ENCODE measurements at places on chromosomes 12 and 14. TPM values are rescaled to one million over a fixed set of nuclear protein-coding genes. Genes with fewer than 3 reads are reported as not detected.

GRCh38 chr12:84016956-84017355 is 895.6 kb downstream of the SLC6A15 start:
- DNase-seq = no peak
- no peaks in the 10 kb centered on the region for H3K36me3 ChIP-seq
- no peak overlapping the region for H3K4me3 ChIP-seq
- no peaks in the 10 kb centered on the region for H3K4me1 ChIP-seq
- no peak overlapping the region for H3K27ac ChIP-seq
- H3K27me3 ChIP-seq = no peaks in the 10 kb centered on the region

DNA sequence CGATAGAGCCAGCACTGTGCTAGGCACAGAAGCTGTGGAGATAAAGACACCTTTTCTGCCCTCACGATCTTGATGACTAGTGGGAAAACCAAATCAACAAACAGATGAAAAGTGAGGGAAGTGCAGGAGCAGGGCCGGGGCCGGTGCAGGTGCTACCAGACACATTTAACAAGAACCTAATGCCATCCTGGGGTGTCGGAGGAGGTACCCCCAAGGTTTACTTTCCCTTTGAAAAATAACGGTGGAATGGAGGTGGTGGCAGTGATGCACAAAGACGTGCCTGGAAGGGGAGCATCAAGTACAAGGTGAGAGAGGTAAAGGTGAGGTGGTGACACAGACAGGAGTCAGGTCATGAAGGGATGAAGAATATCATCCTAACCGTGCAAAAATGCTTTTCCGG is 22.1 kb downstream of the SLC6A13 start:
- no peaks in the 10 kb centered on the region for H3K36me3 ChIP-seq
- H3K27me3 ChIP-seq = no peaks in the 10 kb centered on the region
- no peaks in the 10 kb centered on the region for H3K4me1 ChIP-seq

DNA sequence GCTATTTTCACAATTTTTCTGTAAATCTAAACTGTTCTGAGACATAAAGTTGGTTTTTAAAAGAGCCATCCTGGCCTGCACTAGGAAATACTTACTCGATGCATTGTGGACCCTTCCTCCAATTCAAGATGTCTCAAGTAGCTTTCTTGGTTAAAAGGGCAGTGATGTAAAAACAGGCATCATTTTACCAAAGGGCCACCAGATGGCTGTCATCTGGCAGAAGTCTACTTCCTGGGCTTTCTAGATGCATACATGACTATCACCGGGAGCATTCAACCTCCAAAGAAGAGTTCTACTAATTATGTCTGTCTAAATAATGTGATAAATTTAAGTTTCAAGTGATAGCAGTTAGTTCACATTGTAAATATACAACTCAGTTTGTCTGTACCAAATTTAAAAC is 96.8 kb upstream of the FRMD6 start:
- H3K27ac ChIP-seq = no peak overlapping the region
- H3K4me3 ChIP-seq = no peak overlapping the region
- H3K4me1 ChIP-seq = no peaks in the 10 kb centered on the region
- no peaks in the 10 kb centered on the region for H3K36me3 ChIP-seq
- DNase-seq = no peak

NABP2 gene
- 11.9 TPM for total RNA-seq

GRCh38 chr14:27863166-27863565 is 903.4 kb upstream of the FOXG1 start:
- no peak overlapping the region for H3K4me3 ChIP-seq
- no peaks in the 10 kb centered on the region for H3K4me1 ChIP-seq

SYT10 gene
- total RNA-seq = not detected

DEGS2 gene
- total RNA-seq = 7.3 TPM

DNA sequence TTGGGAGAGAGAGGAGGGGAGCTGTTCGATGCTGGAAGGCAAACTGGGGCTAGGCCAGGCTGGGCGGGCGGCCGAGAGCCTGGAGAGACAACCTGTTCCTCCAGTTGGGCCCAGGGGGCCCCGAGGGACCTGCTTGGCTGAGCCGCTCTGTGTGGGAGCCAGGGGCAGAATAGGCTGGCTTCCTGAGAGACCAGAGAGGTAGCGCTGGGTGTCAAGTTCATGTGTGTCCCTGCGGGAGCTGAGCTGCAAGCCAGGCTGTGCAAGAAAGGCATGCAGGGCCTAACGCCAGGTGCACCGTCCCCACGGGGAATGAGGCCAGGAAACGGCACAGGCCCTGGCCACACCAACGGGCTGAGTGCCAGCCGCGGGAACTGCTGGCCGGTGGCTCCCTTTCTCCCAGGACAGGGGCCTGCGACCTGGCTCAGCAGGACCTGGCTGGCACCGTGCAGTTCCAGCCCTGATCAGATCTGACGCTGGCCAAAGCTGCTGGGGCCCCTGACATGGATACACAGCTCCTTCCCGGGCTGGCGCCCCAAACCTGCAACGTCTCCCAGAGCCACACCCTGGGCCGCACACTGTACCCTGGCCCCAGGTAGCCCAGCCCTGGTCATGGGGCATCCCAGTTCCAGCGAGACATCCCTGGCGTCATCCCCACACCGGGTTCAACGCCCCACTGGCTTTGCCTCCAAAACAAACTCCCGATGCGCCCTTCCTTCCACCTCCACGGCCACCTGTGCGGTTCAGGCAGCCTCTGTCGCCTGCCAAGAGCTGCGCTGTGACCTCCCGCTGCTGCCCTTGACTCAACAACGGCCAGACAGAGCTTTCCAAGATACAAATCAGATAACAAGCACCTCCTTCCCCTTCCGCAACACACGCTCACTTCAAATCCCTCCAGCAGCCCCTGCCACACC is 65.0 kb downstream of the RFLNA start:
- DNase-seq = peak; percentile 95
- H3K4me1 ChIP-seq = peaks cover 66% of the 10 kb centered on the region
- H3K27ac ChIP-seq = peak overlapping the region; percentile 85
- H3K27me3 ChIP-seq = no peaks in the 10 kb centered on the region

DNA sequence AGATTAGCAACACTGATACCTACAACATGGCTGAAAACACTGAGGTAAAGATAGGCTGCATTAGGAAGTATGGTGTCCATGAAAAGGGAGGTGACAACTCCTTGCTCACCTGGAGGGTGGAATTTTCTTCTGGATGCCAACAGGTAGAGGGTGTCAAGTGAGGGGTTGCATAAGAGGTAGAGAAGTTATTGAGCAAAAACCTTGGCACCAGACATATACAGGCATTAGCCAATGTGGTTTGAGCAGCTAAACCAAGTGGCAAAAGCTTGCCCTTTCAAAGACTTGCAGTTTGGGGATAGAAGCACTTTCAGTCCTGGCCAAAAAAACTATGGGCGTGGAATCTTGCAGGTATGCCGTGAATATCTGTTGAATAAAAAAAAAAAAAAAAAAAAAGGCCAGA is 3.8 kb downstream of the RITA1 start:
- no peak overlapping the region for H3K4me3 ChIP-seq
- no peak for DNase-seq
- no peaks in the 10 kb centered on the region for H3K27me3 ChIP-seq
- no peaks in the 10 kb centered on the region for H3K36me3 ChIP-seq
- peaks cover 26% of the 10 kb centered on the region for H3K4me1 ChIP-seq
- H3K27ac ChIP-seq = no peak overlapping the region

GRCh38 chr12:12032260-12032791 is 38.4 kb upstream of the BCL2L14 start:
- DNase-seq = no peak
- peak overlapping the region; percentile 76 for H3K27ac ChIP-seq
- peaks cover 6% of the 10 kb centered on the region for H3K4me1 ChIP-seq
- H3K27me3 ChIP-seq = no peaks in the 10 kb centered on the region

GRCh38 chr12:73863546-73863945 is 674.1 kb upstream of the ATXN7L3B start:
- H3K4me1 ChIP-seq = no peaks in the 10 kb centered on the region
- H3K4me3 ChIP-seq = no peak overlapping the region
- H3K36me3 ChIP-seq = no peaks in the 10 kb centered on the region
- H3K27me3 ChIP-seq = no peaks in the 10 kb centered on the region
- DNase-seq = no peak

DNA sequence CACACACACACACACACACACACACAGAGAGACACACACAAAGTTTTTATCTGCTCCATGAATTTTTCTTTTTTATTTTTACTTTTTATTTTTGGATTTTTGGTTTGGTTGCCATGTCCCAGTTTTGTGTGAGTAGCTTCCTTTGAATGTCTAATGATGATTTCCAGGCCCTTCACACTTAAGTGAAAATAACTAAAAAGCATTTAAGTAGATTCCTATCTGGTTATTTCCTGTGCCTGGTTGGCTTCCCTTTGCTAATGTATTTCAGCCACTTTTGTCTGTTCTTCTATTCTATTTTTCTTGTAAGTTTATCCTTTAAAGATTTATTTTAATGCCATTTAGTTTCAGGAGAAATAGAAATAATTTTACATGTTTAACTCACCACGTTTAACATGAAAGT is 755.4 kb downstream of the SLC6A15 start:
- H3K27me3 ChIP-seq = no peaks in the 10 kb centered on the region
- H3K4me3 ChIP-seq = no peak overlapping the region
- DNase-seq = no peak
- H3K27ac ChIP-seq = no peak overlapping the region

GLIPR1L2 gene
- total RNA-seq = not detected

DNA sequence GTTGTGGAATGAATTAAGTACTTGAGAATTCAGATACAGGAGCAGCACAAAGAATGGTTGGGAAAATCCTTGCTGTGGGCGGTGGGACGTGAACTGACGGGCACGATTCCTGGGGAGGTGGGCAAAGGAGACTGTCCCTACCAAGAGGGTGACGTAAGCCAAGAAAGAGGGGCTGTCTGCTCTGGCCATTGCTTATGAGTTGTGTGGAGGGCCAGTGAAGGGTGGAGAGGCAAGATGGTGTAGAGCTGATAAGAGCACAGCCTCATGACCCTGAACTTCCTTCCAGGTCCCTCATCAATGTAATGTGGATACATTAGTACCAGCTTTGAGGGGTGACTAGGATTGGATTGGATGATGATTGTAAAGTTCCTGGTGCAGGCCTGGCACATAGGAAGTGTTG is 50.2 kb downstream of the WDR20 start:
- no peak for DNase-seq
- H3K36me3 ChIP-seq = no peaks in the 10 kb centered on the region
- H3K4me3 ChIP-seq = no peak overlapping the region
- no peak overlapping the region for H3K27ac ChIP-seq
- H3K4me1 ChIP-seq = peaks cover 53% of the 10 kb centered on the region

- H3K27ac ChIP-seq = no peak overlapping the region
- peaks cover 21% of the 10 kb centered on the region for H3K4me1 ChIP-seq
- no peak for DNase-seq
- H3K36me3 ChIP-seq = no peaks in the 10 kb centered on the region
- H3K27me3 ChIP-seq = no peaks in the 10 kb centered on the region
Measured at GRCh38 chr12:130955238-130955816, 1.6 kb downstream of the ADGRD1 start.

- no peak for DNase-seq
- H3K4me1 ChIP-seq = no peaks in the 10 kb centered on the region
- no peaks in the 10 kb centered on the region for H3K27me3 ChIP-seq
- H3K27ac ChIP-seq = no peak overlapping the region
- H3K4me3 ChIP-seq = no peak overlapping the region
- H3K36me3 ChIP-seq = no peaks in the 10 kb centered on the region
Measured at GRCh38 chr12:45655186-45655585, 74.3 kb upstream of the ARID2 start.

OR4Q3 gene
- total RNA-seq = not detected

DNA sequence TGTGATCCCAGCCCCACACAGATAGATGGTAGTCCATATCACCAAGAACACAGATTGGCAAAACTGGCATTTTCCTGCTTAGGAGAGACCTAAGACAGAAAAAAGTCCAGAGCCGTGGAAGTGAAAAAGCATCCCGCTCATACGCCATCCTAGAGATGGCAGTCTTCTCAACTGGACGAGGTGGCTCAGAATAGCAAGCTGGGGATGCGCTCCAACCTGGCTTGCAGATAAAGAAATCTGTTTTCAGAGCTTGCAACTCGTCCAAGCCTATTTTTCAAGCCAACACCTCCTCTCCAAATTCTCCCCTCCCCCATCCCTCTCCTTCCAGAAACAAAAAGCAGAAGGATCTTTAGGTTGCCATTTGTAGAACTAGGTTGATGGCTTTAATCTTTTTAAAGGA is 74.3 kb upstream of the OTX2 start:
- no peak overlapping the region for H3K4me3 ChIP-seq
- H3K36me3 ChIP-seq = no peaks in the 10 kb centered on the region
- no peaks in the 10 kb centered on the region for H3K27me3 ChIP-seq
- H3K4me1 ChIP-seq = no peaks in the 10 kb centered on the region
- DNase-seq = no peak

DNA sequence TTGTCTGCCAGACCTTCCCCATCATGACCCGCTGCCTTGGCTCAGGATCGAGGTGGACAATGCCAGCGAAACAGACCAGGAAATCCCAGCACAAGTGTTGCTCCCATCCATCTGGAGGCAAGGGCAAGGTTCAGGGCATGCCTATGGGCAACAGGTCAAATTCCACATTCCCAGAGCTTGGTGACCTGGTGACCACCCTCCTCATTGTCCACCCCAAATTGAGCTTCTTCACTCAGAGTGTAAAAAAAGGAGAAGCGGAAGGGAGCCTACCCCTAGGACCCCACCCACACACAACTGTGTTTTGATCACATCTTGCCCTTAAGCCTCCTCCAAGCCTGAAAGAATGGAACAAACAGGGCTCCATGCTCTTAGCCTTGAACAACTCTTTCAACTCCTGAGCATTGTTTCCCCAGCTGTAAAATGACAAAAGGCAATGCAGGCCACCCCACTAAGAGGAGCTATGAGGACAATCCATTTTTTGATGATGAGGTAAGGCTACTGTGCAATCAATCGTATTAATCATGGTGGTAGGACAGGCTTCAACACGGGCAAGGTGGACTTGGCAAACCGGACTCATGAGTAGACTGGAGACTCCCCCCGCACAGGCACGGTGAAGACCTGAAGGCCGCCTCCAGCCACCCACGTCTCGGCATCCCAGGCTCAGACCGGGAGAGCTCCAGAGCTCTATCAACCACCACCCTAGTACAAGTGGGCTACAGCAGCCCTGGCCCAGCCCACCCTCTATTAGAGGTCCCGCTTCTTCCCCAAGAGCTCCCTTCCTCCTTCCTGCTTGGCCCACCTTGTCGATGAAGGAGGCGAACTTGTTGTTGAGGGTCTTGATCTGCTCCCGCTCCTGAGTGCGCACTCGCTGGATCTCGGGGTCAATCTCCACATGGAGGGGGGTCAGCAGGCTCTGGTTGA is 866 bp downstream of the KRT79 start:
- no peaks in the 10 kb centered on the region for H3K36me3 ChIP-seq
- H3K27ac ChIP-seq = no peak overlapping the region
- no peaks in the 10 kb centered on the region for H3K4me1 ChIP-seq
- H3K27me3 ChIP-seq = no peaks in the 10 kb centered on the region
- no peak overlapping the region for H3K4me3 ChIP-seq

DNA sequence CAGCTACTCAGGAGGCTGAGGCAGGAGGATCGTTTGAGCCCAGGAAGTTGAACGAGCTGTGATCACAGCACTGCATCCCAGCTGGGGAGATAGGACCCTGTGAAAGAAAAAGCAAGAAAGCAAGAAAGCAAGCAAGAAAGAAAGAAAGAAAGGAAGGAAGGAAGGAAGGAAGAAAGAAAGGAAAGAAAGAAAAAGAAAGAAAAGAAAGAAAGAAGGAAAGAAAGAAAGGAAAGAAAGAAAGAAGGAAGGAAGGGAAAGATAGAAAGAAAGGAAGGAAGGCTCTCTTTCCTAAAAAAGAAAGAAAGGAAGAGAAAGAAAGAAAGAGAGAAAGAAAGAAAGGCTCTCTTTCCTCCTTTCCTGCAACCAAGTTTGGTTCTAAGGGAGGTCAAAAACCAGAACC is 380.3 kb downstream of the PCNX1 start:
- no peak overlapping the region for H3K27ac ChIP-seq
- no peaks in the 10 kb centered on the region for H3K27me3 ChIP-seq
- no peaks in the 10 kb centered on the region for H3K36me3 ChIP-seq
- H3K4me3 ChIP-seq = no peak overlapping the region
- no peak for DNase-seq

- H3K4me1 ChIP-seq = no peaks in the 10 kb centered on the region
- no peaks in the 10 kb centered on the region for H3K36me3 ChIP-seq
- no peak for DNase-seq
- H3K27ac ChIP-seq = no peak overlapping the region
Measured at GRCh38 chr14:97138801-97139200, 341.6 kb downstream of the VRK1 start.

CLEC14A gene
- total RNA-seq = 16.8 TPM

Measured in body of pancreas (tissue), 4 donors.